Bronchial epithelial cell (primary cell): ENCODE measurements at places on chromosomes 2 and 18. TPM values are rescaled to one million over a fixed set of nuclear protein-coding genes. Genes with fewer than 3 reads are reported as not detected.
A peak's percentile ranks its signal among the peaks of the same experiment; 100 is the strongest.

DNA sequence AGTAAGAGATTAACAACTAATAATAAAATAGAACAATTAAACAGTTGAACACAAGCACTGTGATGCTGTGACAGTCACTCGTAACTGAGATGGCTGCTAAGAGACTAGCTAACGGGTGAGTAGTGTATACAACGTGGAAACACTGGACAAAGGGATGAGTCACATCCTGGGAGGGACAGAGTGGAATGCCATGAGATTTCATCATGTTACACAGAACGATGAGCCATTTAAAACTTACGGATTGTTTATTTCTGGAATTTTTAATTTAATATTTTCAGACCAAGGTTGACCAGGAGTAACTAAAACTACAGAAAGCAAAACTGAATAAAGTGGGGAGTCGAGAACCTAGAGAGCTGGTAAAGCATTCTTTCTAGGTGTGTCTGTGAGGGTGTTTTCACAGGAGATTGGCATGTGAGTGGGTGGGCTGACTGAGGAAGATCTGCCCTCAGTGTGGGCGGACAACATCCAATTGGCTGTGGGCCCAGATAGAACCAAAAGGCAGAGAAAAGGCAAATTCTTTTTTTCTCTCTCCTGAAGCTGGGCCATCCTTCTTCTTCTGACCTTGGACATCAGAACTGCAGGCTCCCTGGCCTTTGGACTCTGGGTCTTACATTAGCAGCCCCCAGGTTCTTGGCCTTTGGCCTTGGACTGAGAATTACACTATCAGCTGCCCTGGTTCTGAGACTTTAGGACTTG is 14.6 kb downstream of the TMSB10 start:
- DNase-seq: peak; percentile 98

DNA sequence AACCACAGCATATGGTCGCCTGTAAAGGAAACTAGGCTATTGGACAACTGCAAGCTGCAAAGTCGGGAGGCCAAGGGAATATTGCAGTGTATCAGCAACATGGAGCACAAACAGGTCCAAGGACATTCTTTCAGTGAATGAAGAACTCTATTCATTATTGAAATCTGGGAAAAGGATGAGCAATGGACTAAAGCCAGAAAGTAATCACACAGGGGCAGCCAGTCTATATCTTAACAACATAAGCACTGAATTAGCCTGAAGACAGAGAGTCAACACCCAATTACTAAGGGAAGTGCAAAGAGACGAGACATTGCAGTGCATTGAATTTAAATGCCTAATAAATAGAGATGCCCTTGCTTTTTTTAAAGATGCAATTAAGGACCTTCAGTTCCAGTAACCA is 615.5 kb upstream of the SETBP1 start:
- DNase-seq: no peak

VPS54 gene
- 18.2 and 20.9 TPM in 2 replicates for total RNA-seq

- DNase-seq: no peak
Measured at GRCh38 chr2:234247453-234248180, 197.1 kb downstream of the SPP2 start.

GRCh38 chr2:229431327-229431954 is 160.4 kb upstream of the PID1 start:
- peak; percentile 71 for DNase-seq

GRCh38 chr2:27747827-27748352 is 23.6 kb upstream of the MRPL33 start:
- no peak for DNase-seq

DNA sequence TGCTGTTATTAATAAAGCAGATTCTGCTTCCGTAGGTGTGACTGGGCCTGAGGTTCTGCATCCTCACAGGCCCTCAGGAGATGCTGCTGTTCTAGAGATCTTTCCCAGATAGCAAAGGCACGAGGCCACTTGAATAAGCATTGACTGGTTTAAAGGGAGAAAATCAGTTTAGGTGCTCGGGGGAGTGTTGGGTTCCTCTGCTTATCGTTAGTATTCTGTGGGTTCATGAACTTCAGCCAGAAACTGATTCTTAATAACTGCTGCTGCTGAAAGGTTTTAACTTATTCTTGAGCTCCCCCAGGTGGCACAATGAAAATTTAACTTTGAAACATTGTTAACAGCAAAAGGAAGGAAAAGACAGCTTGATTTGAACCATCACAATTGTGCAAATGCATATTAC is 56.9 kb downstream of the ITGA6 start:
- DNase-seq: peak; percentile 20

CKAP2L gene
- 0.13 and 0.26 TPM in 2 replicates for total RNA-seq

CDH7 gene
- not detected in 2 replicates for total RNA-seq

DNA sequence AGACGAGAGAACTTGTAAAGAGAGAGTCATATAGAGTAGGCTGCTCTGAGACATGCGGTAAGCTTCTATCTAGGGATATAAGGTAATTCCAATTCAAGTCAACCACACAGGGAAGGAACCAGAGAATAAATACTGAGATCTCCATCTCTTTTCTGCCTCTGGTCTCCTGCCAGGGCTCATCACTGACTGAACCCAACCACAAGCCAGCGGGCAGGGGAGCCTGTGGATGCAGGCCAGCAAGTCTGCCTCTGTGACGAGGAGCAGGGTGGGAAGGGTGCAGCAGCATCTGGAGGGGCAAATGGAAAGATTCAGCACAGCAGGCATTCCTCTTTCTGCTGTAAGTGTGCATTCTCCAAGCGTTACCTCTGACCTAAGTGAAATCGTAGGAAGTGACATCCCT is 82.2 kb downstream of the ICOS start:
- no peak for DNase-seq

- peak; percentile 15 for DNase-seq
Measured at GRCh38 chr2:24508878-24509277, 17.8 kb downstream of the NCOA1 start.

ANXA4 gene
- 15.0 and 26.4 TPM in 2 replicates for total RNA-seq

DNA sequence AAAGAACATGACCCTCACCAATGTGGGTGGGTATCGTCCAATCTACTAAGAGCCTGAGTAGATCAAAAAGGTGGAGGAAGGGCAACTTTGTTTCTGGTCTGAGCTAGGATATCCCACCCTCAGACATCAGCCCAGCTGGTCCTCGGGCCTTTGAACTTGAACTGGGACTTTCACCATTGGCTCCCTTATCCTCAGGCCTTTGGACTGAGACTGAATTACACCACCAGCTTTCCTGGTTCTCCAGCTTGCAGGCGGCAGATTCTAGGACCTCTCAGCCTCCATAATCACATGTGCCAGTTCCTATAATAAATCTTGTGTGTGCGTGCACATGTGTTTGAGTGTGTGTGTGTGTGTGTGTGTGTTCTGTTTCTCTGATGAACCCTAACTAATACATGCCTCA is 10.6 kb downstream of the MGAT4A start:
- no peak for DNase-seq

DNA sequence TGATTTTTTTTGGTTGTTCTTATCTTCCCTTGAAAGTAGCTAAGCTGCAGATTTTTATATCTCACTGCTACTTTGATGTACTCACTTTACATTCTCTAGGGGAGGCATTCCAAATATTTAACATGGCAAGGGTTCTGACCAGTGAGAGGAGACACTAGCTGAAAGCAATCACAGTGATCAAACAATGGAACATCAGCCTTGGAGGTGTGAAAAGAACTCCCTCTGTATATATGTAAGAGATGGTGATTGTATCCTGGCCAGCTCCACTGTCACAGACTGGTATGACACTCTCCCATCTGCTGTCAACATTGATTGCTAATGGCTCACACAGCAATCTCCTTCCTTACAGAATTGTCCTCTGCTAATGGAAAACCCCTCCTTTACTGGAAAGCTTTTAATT is 291.7 kb upstream of the CDH19 start:
- DNase-seq: no peak

DNA sequence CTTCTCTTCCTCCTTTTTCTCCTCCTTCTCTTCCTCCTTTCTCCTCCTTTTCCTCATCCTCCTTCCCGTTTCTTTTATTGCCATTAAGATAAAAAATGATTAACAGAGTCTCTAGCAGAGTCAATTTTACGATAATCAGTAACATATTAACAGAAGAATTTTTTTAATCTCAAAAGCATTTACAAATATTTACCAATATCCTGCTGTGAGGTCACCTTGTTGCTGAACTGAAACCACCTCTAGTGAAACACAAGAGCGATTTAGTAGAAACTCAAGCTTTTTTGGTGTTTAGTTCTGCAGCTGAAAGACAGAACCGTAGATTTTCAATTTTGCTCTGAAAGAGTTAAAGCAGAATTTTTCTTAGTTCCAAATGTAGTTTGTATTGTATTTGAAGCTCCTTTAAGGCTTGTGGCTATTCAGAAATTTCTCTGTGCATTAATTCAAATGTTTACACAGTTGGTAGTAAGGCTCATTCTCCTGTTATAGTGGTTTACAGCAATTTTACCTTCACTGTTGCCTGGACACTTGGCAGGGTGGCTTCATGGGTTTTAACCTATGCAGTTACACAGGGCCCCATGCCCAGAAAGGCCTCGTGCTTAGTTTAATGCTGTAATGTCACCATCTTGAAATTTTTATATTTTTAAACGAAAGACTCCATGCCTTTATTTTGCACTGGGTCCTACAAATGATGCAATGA is 1106.6 kb upstream of the FAM98A start:
- DNase-seq: no peak

SKA1 gene
- 0.26 and 0.51 TPM in 2 replicates for total RNA-seq

TUBA4B gene
- not detected in 2 replicates for total RNA-seq

FHL2 gene
- 67.2 and 76.9 TPM in 2 replicates for total RNA-seq

DNA sequence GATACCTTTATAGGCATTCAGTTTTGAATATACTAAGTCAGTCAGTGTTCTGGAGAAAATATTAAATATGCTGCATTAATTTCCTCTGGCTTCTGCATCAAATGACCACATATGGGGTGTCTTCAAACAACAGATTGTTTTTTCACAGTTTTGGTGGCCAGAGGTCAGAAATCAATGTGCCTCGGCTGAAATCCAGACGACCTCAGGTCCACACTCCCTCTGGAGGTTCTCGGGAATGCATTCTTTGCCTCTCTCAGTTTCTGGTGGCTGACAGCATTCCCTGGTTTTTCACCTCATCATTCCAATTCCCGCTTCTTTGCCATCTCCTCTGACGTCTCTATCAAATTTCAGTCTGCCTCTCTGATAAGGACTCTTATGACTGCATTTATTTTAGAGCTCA is 142.3 kb downstream of the ZNF407 start:
- no peak for DNase-seq

DNA sequence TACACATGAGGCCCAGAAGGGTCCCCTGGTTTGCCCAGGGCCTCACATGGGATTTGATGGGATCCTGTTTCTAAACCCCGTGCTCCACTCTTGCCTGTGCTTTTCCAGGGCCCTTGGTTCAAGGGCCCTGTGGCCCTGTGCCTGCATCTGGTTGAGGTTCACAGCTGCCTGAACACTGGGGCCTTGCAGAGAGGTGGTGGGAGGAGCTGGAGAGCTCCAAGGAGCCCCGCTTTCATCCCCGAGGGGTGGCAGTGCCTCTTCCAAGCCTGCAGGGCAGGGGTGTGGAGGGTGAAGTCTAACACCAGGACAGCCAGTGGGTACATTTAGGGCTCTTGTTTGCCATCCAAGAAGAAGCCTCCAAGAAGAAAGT is 82.3 kb downstream of the GLI2 start:
- DNase-seq: no peak

IL1RN gene
- total RNA-seq: 71.9 and 113 TPM in 2 replicates

NEU2 gene
- total RNA-seq: not detected in 2 replicates

DPYSL5 gene
- total RNA-seq: not detected in 2 replicates

DNA sequence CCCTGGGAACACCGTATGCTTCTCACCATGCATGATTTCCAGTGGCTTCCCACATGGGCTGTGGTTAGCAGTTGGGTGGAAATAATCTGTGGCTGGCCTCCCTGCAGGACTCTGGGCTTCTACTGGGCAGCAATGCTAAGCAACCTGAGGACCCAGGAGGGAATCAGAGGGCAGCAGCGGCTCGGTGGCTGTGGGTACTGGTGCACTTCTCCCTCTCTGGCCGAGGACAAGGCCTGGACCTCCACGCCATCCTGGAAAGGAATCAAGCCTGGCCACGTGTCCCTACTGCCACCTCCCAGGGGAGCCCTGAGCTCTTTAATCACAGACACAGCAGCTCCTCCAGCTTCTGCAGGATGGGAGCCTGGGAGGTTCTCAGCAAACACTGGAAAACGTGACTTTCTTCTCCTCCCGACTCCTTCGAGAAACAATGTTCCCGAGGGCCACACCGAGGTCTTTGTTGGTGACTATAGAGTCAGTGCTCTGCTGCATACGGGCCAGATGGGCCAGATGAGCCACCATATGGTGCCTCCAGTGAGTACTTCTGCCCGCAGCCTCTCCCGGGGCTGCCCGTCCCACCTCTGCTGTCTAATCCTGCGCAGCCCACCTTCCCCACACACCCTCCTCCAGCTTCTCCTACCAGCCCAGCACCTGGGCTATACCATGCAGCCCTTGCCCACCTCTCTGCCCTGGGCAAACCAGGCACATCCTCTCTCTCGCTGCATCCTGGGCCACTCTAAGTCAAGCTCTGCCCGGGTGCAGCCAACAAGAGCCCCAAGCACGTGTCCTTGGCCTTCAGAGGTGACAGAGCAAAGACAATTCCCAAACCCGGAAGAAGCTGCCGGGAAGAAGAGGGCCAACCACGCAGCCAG is 42.8 kb upstream of the OTOS start:
- no peak for DNase-seq
